ENCODE measurements at places on chromosomes 7 and 10. TPM values are rescaled to one million over a fixed set of nuclear protein-coding genes. Genes with fewer than 3 reads are reported as not detected.

The RELN gene
- total RNA-seq = 0.20 TPM

The MYO1G gene
- 0.74 TPM for total RNA-seq

The PALD1 gene
- 33.1 TPM for total RNA-seq

The KNDC1 gene
- total RNA-seq = 3.6 TPM

The ATE1 gene
- 39.2 TPM for total RNA-seq

GRCh38 chr10:85863301-85864172 lies 503.1 kb downstream of the GRID1 start:
- DNase-seq = no peak
- H3K27me3 ChIP-seq = no peaks in the 10 kb centered on the region
- H3K4me1 ChIP-seq = no peaks in the 10 kb centered on the region

Data from HCT116 (cell line).